Epithelial cell of esophagus (primary cell): ENCODE measurements at places on chromosomes 12 and 14.
A peak's percentile ranks its signal among the peaks of the same experiment; 100 is the strongest.

DNA sequence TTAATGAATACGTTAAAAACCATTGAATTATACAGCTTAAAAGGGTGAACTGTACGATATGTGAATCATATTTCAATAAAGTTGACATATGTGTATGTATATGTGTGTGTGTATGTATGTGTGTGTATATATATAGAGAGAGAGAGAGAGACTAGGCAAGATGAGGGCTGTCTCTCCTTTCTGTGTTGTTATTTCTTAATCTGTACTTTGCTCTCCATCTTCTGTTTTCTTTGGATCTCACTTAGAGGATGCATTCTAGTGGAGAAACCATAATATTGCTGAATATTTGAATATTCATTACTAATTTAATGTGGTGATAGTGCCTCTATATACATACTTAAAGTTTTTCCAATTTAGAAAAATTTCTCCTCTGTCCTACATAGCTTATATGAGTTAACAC lies 50.5 kb downstream of the PCNX1 start:
- no peak for DNase-seq

GRCh38 chr14:77603654-77604255 lies 12.7 kb downstream of the SPTLC2 start:
- peak; percentile 43 for DNase-seq

DNA sequence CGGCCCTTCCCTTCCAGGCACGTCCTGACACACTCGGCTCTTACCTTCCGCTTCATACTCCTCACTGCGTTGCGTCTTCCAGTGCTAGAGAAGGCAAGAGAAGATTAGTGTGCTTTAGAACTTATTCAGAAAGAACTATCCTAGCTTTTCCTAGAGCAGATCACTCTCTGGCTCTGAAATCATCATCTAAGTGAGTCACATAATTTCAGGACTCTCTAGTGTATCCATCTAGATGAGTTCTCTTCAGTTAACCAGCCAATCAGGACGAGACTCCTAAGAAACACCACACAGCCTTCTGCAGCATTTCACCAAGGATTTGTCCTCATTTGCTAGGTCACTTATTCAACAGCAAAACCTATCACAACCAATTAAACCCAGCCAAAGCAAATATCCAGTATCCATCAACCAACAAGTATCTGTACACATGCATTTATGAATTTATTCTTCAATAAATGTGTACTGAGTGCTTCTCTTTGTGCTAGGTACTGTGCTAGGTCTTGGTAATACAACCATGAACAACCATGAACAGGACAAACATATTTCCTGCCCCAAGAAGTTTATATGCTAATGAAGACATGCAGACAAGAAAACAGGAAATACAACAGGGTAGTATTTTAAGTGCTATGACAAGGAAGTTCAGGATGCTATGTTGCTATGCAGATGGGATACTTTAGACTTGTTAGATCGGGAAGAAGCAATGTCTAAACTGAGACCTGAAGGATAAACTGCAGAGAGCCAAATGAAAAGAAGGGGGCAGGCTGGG lies 52.1 kb downstream of the NIN start:
- peak; percentile 48 for DNase-seq

DNA sequence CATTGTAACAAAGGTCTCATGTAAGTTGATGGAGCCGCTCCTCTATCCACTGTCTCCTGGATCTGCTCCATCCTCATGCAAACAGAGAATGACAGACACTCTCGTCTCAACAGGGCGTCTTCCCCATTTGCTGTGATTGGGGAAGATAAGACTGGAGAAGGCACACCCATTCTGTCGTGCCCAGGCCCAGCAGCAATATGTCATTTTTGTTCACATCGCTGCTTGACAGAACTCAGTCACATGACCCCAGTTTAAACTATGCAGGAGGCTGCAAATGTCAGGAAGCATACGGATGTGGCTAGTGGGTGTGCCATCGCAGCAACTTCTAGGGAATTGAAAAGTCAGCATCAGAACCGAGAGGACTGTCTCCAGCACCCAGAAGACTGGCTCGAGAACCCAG lies 290.5 kb downstream of the TMEM132D start:
- DNase-seq = no peak

DNA sequence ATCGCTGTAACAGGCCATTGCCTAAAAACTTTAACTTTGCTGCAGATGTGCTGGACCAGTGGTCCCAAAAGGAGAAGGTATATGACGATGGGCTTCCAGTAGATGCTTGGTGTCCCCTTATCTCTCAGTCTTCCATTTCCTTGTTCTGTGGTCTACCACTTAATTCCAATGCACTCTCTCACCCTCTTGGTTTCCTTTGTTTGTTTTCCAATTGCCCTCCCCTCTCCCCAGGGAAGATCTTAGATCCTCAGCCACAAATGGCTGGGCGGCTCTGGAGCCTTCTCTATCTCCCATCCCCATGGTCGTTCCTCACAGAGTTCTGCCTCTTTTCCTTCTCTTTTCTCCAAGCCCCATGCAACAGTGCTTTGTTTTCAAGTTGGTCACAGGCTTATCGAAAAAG lies 584 bp downstream of the ACSM4 start:
- DNase-seq = no peak
